ENCODE measurements at places on chromosomes 2 and 18.

DNA sequence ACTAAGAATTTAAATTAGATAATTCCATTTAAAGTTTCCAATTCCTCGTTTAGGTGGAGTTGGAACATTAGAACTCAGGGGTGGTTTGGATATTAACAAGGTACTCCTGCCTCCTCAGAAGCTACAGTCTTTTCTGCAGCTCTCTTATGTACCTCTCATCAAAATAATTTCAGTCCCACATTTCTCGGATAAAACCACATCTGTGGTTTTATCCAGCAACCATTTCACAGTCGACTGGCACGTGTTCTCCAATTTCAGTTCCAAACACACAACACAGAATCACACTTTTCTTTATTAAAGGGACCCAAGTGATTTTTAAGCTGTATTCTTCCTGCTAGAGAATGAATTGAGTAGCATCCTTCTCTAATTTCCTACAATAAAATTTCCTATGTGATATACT is 22.7 kb upstream of the NFU1 start:
- DNase-seq = no peak

DNA sequence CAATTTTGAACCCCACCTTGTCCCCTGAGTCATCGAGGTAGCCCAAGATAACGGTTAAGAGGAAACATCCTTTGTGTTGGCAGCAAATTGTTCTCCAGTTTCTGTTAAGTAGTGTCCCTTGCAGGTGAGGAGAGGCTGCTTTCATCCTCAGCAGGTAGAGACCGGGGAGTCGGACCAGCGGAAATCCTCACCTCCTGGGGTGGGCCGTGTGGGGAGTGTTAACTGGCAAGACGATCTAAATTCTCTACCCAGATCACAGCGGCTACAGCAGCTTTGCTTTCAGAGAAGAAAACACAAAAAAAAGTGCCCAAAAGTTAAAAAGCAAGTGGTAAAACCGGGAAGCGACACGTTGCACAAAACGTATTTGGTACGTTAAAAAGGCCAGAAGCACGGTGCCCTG is 63.2 kb downstream of the ADI1 start:
- DNase-seq = no peak

- DNase-seq = no peak
These were observed 196.1 kb downstream of the SETBP1 start for GRCh38 chr18:44876755-44877154.

DNA sequence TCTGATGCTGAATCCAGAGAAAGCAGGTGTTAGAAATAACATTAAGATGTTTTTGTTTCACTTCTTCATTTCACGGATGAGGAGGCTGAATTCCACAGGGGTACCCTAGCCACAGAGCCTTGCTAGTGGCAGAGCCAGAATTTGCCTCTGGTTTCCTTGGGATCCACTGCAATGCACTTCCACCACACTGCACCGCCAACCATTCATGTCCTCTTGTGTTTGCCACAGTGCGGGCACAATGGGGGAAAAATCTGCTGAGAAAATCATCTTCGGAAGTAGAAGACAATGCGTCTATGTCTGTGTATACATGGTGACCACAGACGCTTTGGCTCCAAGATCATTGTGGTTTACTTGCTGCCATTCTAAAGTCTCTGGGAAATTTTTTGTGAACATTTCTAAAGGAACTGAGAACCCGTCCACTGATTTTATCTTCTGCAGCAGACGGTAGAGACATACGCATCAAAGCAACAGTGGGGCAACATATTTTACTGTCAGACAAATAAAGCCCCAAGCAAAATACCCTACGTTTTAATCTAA is 14.9 kb downstream of the ICOS start:
- no peak for DNase-seq

GRCh38 chr2:181678861-181679543 is 1.3 kb downstream of the NEUROD1 start:
- DNase-seq = no peak

GRCh38 chr2:232362174-232362900 is 16.2 kb upstream of the ALPP start:
- DNase-seq = no peak

DNA sequence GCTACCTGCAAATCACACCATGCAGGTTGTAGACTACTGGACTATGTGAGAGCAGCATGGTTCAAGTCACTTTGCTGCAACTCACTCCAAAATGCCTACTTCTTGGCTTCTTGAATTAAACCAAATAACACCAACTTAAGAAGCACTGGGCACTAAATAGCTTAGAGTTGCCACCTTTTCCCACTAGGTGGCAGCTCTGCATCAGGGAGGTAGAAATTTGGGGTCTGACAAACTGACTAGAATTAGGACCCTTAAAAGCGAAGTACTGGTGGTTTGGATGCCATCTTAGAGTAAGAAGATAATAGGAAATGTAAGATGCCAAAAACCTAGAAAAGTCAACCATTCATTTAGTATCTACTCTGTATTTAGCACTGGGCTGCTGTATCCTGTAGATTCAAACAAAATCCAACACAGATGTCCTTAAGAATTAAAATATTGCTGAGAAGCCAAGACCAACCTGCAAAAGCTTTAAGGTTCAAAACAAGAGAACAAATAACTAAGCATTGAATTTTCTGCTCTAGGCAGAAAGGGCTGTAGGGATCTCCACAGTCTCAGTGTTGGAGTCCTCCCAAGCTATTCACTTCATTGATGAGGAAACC is 65.5 kb downstream of the CCBE1 start:
- no peak for DNase-seq

Measured in thoracic aorta (tissue), 2 donors.